ENCODE measurements at places on chromosomes 7 and 10.

DNA sequence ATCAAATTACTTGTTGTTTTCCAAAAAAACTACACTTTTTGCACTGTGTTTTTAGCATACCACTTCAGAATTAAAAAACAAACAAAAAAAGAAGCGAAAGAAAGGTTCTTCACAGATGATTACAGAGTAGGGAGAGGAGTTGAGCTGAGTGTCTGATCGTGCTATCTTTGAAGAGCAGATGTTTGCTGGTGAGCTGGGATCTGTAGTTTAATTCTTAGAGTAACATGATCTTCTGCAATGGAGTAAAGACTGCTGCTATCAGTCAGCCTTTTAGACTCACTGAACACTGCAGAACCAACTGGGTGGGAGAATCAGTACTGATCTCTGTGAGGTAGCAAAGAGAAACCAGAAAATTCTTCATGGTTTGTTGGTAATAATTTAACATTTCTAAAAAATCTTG, 1197.8 kb upstream of the SORCS1 start:
- no peak for DNase-seq

- DNase-seq, result peak; percentile 34
These were observed 287.2 kb downstream of the HGF start for GRCh38 chr7:81482600-81483186.

DNA sequence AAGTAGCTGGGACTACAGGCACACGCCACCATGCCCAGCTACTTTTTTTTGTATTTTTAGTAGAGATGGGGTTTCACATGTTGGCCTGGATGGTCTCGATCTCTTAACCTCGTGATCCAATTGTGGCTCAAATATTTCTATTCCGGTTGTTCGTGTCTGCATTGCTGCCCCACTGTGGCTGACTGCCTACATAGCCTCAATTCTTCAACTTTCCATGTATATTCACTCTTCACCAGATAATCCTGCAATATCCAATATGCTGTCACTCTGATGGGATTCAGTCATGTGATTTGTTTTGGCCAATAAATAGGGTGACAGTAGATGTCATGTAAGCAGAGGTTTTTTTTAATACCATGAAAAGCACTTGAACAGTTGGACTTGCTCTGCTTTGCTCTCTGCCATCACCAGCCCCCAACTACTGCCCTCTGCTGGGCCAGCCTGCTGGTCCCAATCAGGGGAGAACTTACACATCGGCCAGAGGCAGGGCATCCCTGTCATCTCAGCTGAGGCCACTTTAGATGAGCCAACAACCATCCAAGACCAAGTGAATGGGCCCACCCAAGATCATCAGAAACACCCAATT, 56.7 kb downstream of the NSUN6 start:
- no peak for DNase-seq

DNA sequence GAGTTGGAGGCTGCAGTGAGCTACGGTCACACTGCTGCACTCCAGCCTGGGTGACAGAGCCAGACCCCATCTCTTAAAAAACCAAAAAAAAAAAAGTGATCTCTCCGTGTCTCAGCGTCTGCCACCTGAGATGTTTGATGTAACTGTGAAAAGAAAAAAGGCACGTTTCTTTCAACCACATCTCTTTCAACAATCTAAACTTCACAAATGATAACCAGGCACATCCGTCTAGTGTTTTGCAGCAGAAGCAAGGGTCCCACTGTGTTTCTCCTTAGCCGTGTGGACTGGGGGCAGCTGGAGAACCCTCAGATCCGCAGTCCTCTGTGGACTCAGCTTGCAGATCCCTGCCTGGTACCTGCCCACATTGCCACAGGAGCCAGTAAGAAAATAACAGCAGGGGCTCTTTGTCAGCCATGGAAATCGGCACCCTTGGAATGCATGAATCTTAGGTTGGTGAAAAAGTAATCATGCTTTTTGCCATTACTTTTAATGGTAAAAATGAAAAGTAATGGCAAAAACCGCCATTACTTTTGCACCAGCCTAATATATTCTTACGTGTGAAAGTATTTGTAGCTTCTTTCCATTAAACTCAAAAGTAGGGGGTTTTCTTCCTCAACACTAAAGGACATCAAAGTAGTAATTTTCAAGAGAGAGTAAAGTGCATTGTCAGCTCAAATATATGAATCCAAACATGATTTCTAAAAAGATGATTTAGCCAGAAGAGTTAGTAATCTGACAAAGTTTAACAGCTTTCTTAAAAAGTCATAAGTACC, 276.5 kb downstream of the CCDC3 start:
- no peak for DNase-seq

DNA sequence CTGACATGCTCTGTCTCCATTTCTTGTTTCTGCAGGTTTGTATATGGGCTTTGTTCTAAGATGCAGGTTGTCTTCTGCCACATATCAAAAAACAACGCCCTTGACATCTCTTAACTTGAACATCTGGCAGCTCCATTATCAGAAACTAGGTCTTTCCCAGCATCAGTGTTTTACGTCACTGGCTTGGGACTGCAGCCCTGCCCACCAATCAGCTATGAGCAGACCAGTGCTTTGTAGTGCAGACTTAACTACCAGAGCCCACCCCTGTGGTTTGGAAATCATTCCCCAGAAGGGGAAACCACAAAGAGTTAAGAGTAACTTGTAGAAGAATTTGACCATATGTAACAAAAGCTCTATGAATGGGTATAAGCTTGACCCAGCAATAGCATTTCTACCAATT, 132.4 kb downstream of the SEPTIN14 start:
- DNase-seq, result no peak

- no peak for DNase-seq
These were observed 16.5 kb downstream of the DENND10 start for GRCh38 chr10:119120413-119120867.

Data from RWPE1 (cell line).